ENCODE measurements at places on chromosomes 6 and 20.

GRCh38 chr20:17868151-17868550, 100.4 kb downstream of the SNX5 start:
- no peak for DNase-seq

- DNase-seq: no peak
Measured at GRCh38 chr20:58048096-58048702, 180.3 kb downstream of the ANKRD60 start.

DNA sequence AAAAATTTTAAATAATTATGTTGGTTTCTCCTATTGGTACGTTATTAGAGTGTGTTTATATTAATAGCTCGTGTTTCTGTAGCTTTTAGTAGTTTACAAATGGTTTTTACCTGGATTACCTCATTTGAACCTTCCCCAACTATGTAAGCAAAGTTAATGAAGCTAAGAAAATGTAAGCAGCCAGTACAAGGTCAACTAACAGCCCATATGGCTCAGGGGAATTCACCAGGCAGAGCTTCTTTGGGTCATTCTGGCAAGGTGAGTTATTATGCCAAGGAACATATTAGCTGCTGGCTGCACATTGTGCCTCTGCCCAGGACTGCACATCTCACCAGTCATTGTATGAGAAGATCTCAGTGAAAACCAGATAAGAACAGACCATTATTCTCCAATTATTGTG, 27.0 kb upstream of the MARCKS start:
- DNase-seq: no peak

- no peak for DNase-seq
Measured at GRCh38 chr20:35116258-35116657, 23.7 kb upstream of the TRPC4AP start.

GRCh38 chr20:64010711-64011237, 25.2 kb upstream of the C20orf204 start:
- no peak for DNase-seq

DNA sequence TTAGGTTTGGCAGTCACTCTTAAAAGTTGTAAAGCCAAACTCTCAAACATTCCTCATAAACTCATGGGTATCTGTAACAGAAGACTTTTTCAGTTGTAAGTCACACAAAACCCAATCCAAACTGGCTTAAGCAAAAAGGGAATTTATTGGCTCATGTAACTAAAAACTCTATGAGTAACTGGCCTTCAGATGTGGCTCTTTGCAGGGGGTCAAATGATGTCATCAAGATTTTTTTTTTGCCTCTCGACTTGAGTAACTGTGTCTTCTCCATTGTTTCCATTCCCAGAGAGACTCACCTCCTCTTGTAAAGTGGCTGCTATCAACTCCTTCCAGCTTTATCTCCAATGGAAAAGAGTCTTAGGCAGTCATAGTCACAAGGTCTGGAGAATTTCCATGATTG, 645.0 kb downstream of the DHX35 start:
- no peak for DNase-seq

- no peak for DNase-seq
Measured at GRCh38 chr20:57398231-57398821, 7.1 kb downstream of the RBM38 start.

GRCh38 chr20:35849706-35850105, 77.9 kb downstream of the PHF20 start:
- no peak for DNase-seq

Measured in NCI-H1694 (cell line).